ENCODE measurements at places on chromosomes 6 and 20.

GRCh38 chr6:2094642-2095041, 150.8 kb downstream of the GMDS start:
- DNase-seq, result no peak

GRCh38 chr6:13474360-13474759, 13.0 kb downstream of the GFOD1 start:
- DNase-seq, result no peak

DNA sequence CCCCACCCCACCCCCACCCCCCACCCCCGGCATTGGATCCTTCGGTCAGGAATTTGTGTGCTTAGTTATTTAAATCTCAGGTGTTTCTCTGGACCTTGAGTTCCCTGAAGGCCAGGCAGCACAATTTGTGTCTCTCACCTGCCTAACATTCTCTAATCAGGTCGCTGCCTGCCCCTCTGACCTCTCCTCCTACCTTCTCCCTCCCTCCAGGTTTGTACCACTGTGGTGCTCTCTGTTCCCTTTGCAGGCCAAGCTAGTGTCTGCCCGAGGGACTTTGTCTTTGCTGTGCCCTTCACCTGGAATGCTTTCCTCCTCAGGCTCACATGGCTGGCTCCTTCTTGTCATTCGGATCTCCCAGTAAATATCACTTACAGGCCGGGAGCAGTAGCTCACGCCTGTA, 131.4 kb upstream of the SLC2A12 start:
- DNase-seq, result no peak

DNA sequence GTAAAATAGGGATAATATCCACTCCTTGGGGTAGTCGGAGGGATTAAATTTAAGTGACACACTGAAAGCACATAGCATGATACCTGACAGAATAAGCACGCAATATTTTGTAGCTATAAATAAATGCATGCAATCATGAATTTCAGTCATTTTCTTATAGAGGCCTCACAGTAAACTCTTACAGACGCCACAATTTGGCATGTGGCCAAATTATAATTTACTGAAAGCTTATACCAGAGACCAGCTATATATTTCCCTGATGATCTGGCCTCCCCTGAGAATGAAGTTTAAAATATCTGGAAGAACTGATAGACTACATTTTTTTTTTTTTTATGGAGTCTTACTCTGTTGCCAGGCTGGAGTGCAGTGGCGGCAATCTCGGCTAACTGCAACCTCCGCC, 40.9 kb downstream of the QRSL1 start:
- no peak for DNase-seq

DNA sequence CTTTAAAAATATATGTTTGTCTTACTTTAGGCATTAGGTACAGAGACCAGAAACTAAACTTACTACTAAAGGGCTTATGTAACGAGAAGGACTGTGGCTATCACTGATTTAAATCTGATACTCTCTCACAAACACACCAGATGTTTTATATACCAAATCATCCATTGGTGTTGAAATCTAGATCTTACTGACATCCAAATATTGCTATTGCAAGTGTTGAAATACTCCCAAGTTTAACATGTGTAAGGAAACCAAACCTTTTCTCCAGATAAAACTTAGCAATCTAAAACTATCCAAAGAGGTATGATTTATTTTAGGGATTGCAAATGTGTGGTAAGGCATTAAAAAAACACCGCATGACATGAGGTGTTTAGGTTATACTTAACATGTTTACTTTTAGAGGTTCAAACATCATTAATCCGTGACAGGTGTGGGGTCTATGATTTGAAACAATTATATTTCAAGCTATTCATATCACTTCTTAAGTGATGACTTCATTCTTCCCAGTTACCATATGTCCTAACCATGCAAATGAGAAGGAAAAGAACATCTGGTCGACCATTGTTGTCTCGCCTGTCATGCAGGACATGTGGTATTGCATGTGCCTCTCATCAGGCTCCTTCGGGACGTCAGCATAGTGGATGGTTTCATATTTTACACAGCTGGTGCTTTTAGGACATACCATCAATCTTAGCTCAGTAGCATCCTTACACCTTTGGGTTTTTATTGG, 168.3 kb upstream of the SPACA1 start:
- DNase-seq, result no peak

- no peak for DNase-seq
These were observed 543.5 kb downstream of the MMUT start for GRCh38 chr6:48919555-48919954.

GRCh38 chr6:43368259-43369160, 937 bp downstream of the ZNF318 start:
- no peak for DNase-seq

DNA sequence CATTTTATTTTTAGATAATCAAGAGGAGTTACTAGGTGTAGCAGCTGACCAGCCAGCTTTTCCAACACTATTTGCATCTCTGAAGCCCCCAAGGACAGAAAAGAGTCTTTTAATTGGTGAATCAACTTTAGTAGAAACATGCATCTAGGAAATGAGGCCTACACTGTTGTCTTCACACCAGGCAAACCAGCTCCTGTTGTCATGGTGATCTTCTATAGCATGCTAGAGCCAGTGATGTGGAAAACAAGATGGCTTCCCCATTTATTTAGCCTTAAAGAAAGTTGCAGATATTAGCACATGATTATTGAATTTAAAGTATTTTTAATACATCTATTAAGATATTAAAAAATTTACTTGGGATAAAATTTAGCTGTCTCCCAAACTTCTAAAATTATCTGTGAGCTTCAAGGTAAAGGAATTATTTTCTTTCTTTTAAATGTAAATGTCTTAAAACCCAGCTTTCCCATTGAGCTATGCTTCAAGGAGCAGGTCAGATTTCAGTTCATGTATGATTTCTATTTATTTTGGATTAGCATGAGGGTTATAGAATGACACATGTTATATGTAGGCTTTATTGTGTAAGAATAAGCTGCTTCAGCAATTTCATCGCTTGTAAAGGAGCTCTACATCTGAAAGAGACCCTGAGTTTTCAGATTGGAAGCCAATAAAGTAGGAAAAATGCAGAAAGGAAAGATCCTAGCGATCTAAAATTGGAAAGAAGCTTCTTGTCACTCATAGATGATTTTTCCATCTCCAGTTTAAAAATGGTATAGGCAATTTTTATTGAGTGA, 564.9 kb upstream of the CITED2 start:
- DNase-seq, result peak; percentile 24

- no peak for DNase-seq
These were observed 12.1 kb upstream of the CNKSR3 start for GRCh38 chr6:154522576-154522975.

DNA sequence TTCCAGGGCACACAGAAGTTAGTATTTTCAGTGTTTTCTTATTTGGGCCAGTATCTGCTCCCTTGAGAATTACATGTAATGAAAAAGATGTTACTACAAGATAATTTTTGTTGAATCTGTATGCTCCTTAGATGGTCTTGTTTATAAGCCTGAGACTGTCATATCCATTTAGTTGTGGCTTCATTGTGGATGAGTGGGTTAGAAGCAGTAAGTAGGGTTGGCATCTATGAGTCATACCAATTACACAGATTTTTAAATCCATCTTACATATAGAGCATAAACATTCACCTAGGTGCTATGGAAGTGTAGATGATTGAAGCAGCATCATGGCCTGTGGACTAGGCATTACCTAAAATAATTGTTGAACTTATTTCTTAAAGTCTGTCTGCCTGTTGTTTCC, 13.5 kb upstream of the BAG2 start:
- DNase-seq, result no peak

GRCh38 chr6:132817554-132818403, 3.4 kb downstream of the RPS12 start:
- no peak for DNase-seq

DNA sequence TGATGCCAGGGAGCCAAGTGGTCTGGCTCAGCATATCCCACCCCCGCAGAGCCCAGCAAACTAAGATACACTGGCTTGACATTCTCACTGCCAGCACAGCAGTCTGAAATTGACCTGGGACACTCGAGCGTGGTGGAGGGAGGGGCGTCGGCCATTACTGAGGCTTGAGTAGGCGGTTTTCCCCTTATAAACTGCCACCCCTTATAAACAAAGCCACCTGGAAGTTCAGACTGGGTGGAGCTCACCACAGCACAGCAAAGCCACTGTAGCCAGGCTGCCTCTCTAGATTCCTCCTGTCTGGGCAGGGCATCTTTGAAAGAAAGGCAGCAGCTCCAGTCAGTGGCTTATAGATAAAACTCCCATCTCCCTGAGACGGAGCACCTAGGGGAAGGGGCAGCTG, 19.4 kb downstream of the TINAG start:
- no peak for DNase-seq

- no peak for DNase-seq
These were observed 111.3 kb downstream of the PREX1 start for GRCh38 chr20:48716541-48716940.

DNA sequence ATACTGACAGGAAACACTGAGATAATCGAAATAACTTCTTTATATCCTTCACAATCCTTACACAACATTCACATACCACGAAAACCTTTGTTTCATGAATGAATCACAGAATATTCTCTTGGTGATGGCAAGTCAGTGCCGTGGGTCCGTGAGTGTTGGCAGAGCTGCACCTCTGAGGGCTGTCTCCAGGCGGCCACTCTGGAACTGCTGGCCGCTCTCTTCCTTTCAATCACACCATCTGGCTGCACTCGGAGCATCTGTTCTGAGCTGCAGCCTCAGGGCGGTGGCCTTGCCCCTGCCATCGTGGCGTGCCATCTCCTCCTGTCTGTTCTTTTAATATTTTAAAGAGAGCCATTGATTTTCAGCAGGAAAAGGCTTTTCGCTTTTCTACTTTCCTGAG, 129.4 kb upstream of the AFDN start:
- no peak for DNase-seq

DNA sequence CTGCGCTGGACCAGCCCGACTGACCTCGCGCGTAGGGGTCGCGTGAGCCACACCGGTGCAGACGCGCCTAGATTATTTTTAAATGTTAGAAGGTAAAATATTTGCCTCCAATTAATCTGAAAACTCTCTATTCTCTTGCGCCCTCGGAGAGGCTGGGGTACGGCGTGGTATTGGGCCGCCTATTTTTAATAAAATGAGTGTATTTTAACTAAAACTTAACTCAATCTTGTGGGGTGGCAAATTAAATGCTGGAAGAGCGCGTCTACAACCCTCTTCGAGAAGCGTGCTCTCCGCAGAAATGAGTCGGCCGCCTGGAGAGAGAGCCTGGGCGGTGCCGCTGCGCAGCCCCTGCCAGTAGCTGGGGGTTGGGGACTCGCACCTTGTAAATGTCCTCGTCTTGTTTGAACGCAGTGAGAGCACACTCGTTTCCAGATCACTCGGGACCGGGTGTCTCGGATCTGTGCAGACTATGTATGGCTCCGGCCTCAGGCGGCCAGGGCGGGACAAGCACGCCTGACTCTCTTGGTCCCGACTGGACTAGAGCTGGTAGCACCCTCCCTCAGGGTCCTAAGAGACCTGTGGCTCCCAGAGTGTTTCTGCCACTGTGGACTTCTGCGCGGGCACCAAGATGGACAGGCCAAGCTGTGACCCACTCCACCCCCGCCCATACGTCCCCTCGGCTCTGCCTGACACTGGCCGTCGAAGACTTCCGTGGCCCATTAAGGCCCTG, 2.0 kb upstream of the MAFB start:
- no peak for DNase-seq

DNA sequence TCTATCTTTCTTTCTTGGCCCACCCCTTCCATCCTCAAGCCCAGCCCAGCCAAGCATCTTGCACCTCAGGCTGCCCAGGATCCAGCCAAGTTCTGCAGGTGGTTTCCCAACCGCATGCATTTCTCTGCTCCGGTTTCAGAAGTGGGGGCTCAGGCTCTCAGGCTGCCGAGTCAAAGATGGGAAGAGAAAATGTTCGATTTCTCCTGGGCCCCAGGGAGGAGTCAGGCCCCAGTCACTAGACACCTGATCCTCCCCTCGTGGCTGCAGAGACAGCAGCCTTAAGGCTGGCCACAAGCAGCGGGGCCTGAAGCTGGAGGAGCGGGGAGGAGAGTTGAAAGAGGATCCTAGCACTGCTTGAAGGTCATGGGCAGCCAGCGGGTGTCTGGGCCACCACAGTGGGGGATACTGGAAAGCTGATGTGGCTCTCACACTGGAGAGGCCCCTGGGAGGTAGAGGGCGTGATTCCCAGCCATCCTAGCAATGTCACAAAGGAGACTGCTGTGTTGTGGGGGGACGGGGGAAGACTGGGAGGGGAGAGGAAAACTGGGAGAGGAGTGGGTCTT, 42.2 kb upstream of the ZFAND3 start:
- DNase-seq, result no peak

DNA sequence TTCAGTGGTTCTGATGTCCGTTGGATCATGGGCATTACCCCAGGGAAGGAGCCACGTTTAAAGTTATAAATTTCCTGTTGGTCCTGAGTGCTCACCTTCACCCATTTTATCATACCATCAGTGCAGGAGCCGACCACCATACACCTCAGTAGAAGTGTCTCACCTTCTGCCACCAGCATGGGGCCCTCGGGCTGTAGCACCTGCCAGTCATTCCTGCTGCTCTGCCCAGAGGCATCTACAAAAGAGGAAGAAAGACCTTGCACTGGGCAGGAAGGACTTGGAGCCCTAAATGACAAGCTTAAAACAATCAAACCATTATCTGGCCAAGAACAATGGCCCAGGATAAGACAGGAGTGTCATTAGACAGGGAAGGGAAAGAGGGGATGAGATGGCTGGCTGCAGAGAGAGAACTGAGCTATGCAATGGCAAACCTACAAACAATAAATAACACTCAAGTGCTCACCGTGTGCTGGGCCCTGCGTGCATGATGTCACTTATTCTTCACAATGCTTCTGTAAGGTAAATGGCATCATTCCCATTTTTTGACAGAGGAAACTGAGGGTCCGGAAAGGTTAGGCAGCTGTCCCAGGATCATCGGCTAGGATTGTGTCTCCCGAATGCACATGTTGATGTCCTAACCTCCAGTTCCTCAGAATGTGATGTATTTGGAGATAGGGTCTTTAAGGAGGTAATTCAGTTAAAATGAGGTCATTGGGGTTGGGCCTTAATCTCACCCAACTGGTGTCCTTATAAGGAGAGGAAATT, 11.2 kb downstream of the SIRPB2 start:
- DNase-seq, result no peak

DNA sequence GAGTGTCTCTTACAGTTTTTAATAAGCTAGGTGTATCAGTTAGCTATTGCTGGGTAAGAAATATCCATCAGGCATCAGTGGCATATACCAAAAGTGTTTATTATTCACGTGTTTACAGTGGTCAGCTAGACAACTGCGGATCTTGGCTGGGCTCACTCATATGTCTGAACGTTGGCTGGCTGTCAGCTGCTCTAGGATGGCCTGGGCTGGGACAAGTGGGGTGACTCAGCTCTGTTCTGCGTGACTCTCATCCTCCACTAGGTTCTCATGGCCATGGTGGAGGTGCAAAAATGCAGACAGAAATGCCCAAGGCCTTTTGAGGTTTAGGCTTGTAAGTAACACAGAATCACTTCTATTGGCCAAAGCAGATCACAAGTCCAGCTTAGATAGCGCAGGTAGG, 22.0 kb downstream of the ZNF341 start:
- no peak for DNase-seq

DNA sequence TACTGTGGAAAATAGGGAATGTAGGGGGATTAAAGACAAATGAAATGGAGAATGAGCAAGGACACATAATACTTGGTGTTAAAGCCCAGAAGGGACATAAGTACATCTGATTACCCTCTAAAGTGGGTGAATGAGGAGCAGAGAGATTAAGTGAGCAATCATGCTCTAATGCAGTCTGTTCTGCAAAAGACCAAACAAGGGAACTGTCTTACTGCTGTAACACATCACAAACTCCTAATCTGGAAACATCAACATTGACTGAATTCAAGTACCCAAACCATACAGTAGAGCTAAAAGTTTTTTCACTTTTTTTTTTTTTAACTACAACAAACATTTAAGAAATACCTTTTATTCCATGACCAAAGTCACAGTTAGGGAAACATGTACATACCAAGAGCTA, 19.3 kb upstream of the SLC17A4 start:
- no peak for DNase-seq

GRCh38 chr6:111406200-111406721, 76.8 kb downstream of the REV3L start:
- no peak for DNase-seq

All from DMS153 (cell line).